ENCODE measurements at places on chromosomes 16 and 17.
A peak's percentile ranks its signal among the peaks of the same experiment; 100 is the strongest.

DNA sequence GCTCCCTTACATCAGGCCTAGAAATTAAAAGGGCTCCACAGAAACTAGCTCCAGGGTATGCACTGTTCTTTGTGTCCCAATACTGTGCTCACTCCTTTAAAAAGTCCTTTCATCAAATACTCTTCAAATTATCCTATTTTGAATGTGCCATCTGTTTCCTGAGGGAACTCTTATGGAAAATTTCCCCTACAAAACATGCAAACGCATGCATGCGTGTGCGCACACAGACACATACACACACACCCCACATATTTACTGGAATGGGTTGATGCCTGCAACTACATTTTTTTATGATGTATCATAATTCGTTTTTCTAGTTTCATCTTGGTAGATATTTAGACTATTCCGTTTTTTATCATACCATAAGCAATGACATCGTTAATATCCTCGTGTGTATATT is 351.2 kb upstream of the KIF2B start:
- no peak for DNase-seq

DNA sequence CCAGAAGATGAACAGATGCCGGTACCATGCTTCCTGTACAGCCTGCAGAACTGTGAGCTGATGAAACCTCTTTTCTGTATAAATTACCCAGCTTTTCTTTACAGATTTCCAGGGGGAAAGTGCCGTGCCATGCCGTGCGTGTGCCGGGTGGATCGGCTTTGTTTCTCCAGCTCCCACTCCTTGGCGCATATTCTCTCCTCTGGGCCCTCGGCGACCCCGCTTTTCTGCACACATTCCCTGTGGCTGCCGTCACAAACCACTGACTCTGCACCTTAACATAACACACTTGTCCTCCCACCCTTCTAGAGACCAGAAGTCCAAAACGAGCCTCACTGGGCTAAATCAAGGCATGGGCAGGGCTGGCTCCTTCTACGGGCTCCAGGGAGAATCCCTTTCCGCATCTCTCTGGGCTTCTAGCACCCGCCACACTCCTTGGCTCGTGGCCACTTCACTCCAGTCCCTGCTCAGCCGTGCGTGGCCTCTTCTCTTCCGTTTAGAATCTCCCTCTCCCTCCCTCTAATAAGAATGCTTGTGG is 164.9 kb downstream of the C16orf95 start:
- no peak for DNase-seq

GRCh38 chr17:39820987-39821386 is 43.1 kb downstream of the IKZF3 start:
- no peak for DNase-seq

DNA sequence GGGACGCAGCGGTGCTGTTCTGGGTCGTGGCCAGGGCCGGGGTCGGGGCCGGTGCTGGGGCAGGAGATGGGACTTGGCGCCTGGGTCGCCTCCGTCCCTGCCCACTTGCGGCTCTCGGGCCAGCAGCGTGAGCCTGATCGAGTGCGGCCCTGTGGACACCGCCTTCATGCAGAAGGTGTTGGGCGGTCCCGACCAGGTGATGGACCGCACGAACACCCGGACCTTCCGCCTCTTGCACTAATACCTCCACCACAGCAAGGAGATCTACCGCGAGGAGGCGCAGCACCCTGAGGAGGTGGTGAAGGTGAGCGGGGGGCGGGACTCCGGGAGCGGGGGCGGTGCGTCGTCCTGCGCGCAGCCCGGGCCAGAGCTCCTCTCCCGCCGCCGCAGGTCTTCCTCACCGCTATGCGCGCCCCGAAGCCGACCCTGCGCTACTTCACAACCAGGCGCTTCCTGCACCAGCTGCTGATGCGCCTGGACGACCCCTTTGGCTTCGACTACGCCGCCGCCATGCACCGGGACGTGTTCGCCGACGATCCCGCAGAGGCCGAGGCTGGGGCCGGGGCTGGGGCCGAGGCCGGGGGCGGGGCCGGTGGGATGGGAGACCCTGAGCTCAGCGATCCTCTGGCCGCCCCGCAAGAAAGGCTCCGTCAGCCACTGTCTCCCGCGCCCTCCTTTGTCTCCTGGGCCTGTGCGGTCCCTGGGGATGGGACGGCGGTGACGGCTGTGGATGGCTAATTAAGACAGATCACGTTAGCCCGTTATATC is 4.5 kb upstream of the HSD17B1 start:
- DNase-seq = peak; percentile 81

- DNase-seq = no peak
These were observed 9.4 kb downstream of the ELAC2 start for GRCh38 chr17:13008461-13008860.

DNA sequence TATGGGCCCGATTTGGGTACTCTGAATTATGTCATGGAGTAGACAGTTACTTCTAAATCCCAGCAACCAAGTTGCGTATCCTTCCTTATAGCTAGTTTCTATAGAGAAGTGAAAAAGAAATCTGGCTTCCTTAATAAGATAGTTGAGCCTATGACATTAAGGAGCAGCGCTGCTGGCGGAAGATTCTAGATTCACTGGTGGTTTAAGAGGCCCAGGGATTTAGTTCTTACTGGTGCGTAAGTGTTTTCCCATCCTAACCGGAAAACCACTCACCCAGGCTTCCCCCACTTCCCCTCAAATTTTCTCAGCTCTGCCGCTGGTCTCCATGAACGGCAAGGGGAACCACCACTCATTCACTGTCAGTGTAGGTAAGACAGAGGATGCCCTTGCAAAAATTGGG is 230.4 kb downstream of the CPPED1 start:
- DNase-seq = no peak

GRCh38 chr17:43916385-43916784 is 9.0 kb upstream of the MPP2 start:
- no peak for DNase-seq

DNA sequence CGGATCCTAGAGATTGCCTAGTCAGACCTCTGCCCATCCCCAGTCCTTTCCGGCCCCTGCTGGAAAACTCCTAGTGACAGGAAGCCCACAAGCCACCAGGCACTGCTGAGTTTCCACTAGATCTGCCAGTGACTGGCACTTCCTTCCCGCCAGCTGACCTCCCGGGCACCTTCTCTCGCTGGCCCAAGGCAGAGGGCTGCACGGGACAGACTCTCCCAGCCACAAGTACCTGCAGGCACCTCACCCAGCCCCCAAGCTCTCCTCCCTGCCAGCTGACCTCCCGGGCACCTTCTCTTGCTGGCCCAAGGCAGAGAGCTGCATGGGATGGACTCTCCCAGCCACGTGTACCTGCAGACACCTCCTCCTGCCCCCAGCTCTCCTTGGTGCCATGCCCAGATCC is 66.3 kb upstream of the DOC2B start:
- DNase-seq = no peak

GRCh38 chr17:80603396-80603795 is 58.8 kb downstream of the RPTOR start:
- DNase-seq = no peak

- peak; percentile 80 for DNase-seq
These were observed 36.6 kb upstream of the MED9 start for GRCh38 chr17:17440010-17440843.

DNA sequence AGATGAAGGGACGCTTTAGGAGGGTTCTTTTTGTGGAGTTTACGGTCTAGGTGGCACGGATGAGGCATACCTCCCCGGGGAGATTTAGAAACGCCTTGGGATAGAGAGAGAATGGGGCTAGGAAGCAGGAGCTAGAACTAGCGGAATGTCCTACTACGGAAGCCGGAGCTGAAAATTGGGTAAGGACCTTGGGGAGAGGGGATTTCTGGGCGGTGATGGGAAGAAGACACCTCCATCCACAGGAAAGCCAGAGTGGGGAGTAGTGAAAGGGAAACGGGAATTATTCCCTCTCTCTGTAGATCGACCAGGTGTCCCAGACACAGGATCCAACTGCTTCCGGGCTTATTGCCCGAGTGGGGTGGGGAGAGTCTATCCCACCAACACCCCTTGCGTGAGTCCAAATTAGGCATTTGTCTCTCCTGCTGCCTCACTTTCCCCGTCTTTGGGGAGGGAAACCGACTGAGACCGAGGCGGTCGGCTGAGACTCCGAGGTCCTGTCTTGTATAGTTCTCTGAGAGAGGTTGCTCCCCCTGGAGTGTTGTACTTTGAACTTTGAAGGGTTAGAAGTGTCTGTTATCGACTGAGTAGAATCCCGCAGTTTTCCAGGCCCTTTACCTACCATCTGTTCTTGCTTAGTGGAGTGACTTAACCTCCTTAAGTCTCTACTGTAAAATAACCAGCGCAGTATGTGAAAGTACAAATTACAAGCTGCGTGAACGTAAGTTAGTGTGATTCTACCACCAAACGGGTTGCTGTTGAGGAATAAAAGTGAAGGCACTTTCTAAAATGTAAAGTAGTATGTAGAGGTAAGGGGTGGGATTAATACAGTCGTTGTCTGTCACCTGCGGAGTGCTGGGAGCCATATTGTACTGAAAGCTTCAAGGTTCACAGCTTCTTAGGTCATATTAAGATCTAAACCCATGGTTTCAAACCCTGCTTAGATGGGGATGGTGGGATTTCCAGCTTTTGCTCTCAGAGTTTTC is 1.0 kb downstream of the RSPRY1 start:
- peak; percentile 6 for DNase-seq

- DNase-seq = no peak
These were observed 66.9 kb downstream of the RNF213 start for GRCh38 chr17:80327518-80327917.

- DNase-seq = no peak
These were observed 57.2 kb downstream of the WDR45B start for GRCh38 chr17:82590881-82591539.

DNA sequence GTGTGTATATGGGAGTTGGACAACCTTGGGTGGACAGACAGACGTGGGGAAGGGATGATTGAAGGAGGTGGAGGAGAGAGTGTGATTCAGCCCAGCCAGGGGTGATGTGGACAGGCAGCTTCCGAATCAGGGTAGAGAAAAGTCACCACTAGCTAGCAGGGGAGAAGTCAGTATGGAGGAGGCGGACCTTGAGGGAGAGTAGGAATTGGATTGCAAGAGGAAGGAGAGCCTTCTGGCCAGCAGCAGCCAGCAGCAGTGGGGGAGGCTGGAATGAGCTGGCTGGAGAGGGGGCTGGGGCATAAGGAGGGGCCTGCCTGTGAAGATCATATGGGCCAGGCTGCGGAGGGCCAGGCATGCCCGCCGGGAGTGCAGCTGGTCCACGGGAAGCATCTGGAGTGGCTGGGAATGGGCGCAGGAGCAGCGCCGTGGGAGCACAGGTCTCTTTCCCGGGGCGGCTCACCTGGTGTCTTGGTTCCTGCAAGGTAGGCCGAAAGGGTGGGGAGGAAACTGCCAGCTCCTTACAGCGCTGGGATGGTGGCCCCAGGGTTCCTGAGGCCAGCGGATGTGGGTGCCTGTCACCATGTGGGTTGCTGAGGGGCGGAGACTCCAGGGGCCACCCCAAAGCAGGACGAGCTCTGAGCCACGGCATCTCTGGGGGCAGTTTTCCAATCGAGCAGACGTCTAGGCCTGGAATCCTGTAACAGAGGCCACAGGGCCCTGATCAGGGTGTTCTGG is 235.3 kb downstream of the SEC14L1 start:
- DNase-seq = peak; percentile 77

GRCh38 chr16:8855972-8856371 is 12.8 kb downstream of the CARHSP1 start:
- no peak for DNase-seq

DNA sequence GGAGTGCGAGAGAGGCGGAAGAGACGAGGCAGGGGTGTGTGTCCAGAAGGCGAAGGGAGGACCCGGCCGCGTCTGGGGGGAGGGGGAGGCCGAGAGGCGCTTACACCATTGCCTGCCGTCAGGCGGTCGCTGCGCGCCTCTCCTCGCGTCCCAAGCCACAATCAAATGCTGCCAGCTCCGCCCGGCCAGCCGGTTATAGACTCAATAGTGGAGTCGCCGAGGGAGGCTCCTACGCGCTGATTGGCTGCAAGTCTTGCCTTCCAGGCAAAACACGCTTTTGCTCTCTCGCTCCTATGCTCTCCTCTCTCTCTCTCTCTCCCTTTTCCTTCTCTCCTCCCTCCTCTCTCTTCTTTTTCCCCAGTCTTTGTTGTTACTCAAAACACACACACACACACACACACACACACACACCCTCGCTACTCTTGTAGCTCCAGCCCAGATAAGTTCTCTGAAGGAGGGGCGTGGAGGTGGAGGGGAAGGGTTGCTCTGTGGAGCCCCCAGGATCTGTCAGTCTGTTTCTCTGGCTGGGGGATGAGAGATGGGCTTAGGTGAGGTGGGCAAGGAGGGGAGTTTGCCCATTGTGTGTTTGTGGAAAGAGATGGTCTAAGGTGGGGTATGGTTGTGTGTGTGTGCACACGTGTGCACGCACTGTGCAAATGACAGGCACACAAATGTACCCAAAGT is at the start of gene DLX3:
Gene DLX3, minus strand, starts transcription at position 170 of the 684 bp plus-strand sequence. CDS start 226 bp downstream, outside the sequence.
- no peak for DNase-seq

DNA sequence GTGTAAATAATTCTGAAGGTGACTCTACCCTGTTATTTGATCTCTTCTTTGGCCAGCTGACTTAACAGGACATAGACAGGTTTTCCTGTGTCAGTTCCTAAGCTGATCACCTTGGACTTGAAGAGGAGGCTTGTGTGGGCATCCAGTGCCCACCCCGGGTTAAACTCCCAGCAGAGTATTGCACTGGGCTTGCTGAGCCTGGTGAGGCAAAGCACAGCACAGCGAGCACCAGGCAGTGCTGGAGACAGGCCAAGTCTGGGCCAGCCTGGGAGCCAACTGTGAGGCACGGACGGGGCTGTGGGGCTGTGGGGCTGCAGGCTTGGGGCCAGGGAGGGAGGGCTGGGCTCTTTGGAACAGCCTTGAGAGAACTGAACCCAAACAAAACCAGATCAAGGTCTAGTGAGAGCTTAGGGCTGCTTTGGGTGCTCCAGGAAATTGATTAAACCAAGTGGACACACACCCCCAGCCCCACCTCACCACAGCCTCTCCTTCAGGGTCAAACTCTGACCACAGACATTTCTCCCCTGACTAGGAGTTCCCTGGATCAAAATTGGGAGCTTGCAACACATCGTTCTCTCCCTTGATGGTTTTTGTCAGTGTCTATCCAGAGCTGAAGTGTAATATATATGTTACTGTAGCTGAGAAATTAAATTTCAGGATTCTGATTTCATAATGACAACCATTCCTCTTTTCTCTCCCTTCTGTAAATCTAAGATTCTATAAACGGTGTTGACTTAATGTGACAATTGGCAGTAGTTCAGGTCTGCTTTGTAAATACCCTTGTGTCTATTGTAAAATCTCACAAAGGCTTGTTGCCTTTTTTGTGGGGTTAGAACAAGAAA is 5.1 kb downstream of the STH start:
- DNase-seq = no peak

- DNase-seq = no peak
These were observed 10.8 kb downstream of the TMEM235 start for GRCh38 chr17:78242024-78242742.

DNA sequence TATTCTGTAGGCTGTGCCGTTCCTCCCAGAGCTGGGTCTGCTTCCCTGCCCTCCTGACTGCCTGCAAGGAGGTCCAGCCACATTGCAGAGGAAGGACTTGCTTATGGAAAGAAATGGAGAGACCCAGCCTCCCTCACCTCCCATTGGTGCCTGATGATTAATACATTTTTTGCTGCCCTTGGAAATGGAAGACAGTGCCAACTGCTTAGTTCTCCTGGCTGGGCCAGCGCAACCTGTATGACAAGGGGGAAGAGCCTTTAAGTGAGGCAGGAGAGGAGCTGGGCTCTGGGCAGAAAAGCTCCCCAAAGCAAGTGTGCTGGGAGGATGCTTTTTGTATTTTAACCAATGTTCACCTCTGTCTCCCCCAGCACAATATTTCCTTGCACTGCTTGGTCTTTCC is 238.5 kb downstream of the SOX9 start:
- no peak for DNase-seq

- DNase-seq = no peak
These were observed 124.7 kb downstream of the MGAT5B start for GRCh38 chr17:76992891-76993290.

GRCh38 chr17:51540151-51540550 is 279.8 kb downstream of the UTP18 start:
- DNase-seq = no peak

All from activated gamma-delta T cell treated with Interleukin-2 at 50 U/mL for 16 hours (primary cell).